Endodermal cell (in vitro differentiated cells): ENCODE measurements at places on chromosomes 7 and 10. TPM values are rescaled to one million over a fixed set of nuclear protein-coding genes. Genes with fewer than 3 reads are reported as not detected.

The TDRD1 gene
- total RNA-seq, result 0.15 TPM in 1 of 3 replicates, not detected in the others

The IKZF1 gene
- 0.23 to 0.65 TPM (median 0.44 TPM) in 3 replicates for total RNA-seq

DNA sequence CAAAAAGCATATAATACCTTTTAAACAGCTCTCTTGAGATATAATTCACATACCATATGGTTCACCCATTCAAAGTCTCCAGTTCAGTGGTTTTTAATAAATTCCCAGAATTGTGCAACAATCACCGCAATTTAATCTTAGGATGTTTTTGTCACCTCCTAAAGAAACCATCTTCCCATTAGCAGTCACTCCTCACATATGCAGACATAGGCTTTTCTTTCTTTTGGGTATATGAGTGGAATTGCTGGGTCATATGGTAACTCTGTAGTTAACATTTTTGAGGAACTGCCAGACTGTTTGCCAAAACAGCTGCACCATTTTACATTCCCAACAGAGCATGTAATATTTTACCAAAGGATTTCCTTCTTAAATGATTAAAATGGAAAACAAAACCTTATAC lies 57.0 kb downstream of the CC2D2B start:
- no peaks in the 10 kb centered on the region for H3K4me1 ChIP-seq
- H3K27ac ChIP-seq, result no peak overlapping the region
- no peaks in the 10 kb centered on the region for H3K36me3 ChIP-seq

GRCh38 chr10:70615784-70616522 lies 13.4 kb upstream of the PRF1 start:
- H3K27me3 ChIP-seq, result no peaks in the 10 kb centered on the region
- H3K36me3 ChIP-seq, result no peaks in the 10 kb centered on the region
- DNase-seq, result no peak
- no peak overlapping the region for H3K4me3 ChIP-seq
- H3K4me1 ChIP-seq, result no peaks in the 10 kb centered on the region

- no peak overlapping the region for H3K27ac ChIP-seq
- H3K4me1 ChIP-seq, result no peaks in the 10 kb centered on the region
- H3K4me3 ChIP-seq, result peak overlapping the region; percentile 77
- peaks cover 28% of the 10 kb centered on the region for H3K27me3 ChIP-seq
- DNase-seq, result peak; percentile 72
These were observed 745 bp downstream of the TCERG1L start for GRCh38 chr10:131310551-131311401.

- no peak for DNase-seq
- no peak overlapping the region for H3K27ac ChIP-seq
- no peak overlapping the region for H3K4me3 ChIP-seq
- H3K27me3 ChIP-seq, result no peaks in the 10 kb centered on the region
- H3K4me1 ChIP-seq, result no peaks in the 10 kb centered on the region
These were observed 311.9 kb upstream of the POT1 start for GRCh38 chr7:125241548-125241947.

GRCh38 chr10:59176241-59177030 lies at the start of gene PHYHIPL:
TSS of gene PHYHIPL (plus strand) at chr10:59176643. CDS start at chr10:59176854, 211 bp downstream.
- H3K27ac ChIP-seq, result peak within 1 kb of the TSS; percentile 91
- peak; percentile 81 for DNase-seq
- peak within 1 kb of the TSS; percentile 77 for H3K4me3 ChIP-seq

- H3K36me3 ChIP-seq, result no peaks in the 10 kb centered on the region
- no peaks in the 10 kb centered on the region for H3K27me3 ChIP-seq
- no peak for DNase-seq
- H3K27ac ChIP-seq, result no peak overlapping the region
- H3K4me1 ChIP-seq, result no peaks in the 10 kb centered on the region
These were observed 235.9 kb downstream of the MAD1L1 start for GRCh38 chr7:1996816-1997215.

DNA sequence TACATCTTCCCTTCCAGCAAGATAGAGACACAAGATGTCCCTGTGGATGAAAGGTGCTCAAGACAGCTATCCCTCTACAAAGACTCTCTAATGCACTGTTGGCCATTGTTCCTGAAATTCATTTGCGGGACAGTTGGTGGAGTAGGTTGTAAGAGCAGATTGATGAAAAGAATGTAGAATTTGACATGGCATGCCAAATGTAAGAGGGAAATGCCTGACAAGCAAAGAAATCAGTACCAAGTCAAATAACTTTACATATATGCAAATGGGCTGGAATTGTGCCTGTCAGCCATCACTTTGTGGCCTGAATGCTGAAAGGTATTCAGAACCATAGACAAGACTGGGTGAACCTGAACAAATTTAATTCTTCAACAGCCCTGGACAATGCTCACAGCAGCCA lies 120.3 kb upstream of the FAM204A start:
- DNase-seq, result no peak
- no peak overlapping the region for H3K27ac ChIP-seq
- H3K27me3 ChIP-seq, result no peaks in the 10 kb centered on the region
- no peaks in the 10 kb centered on the region for H3K36me3 ChIP-seq
- peaks cover 12% of the 10 kb centered on the region for H3K4me1 ChIP-seq
- H3K4me3 ChIP-seq, result no peak overlapping the region

DNA sequence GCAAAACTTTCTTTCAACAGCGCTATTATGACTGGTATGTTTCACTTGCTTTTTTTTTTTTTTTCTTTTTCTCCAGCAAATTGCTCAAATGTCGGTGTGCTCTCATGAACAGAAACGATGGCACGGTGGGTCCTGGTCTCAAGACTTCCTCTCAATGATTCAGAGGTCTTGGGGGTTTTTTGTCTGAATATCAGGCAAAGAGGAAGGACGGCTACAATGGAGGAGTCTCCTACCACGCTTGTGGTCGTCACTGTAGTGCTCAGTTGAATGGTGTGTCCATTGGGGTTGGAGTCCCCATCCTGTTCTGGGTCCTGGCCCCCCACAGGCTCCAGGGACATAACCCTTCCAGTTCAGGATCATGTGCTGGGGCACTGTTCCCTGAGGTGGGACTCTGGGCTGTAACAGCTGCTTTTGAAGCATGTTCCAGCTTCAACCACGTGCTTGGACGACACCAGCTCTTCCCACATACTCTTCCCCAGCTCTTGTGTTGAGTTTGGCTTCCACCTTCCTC lies 266.7 kb upstream of the KLF6 start:
- no peak overlapping the region for H3K4me3 ChIP-seq
- peaks cover 12% of the 10 kb centered on the region for H3K4me1 ChIP-seq
- DNase-seq, result no peak
- H3K27ac ChIP-seq, result no peak overlapping the region
